Activated CD8-positive, alpha-beta memory T cell treated with anti-CD3 and anti-CD28 coated beads, Interleukin-2, amount 10 ng/mL, durations not matched to agents 7 days and 5 days (primary cell): ENCODE measurements at places on chromosomes 6 and 20.

GRCh38 chr6:39296745-39297640, 17.2 kb downstream of the KCNK17 start:
- no peak for DNase-seq

GRCh38 chr20:63587776-63588591, 13.9 kb upstream of the HELZ2 start:
- DNase-seq: no peak

- DNase-seq: no peak
Measured at GRCh38 chr6:166707045-166707444, 80.0 kb upstream of the RPS6KA2 start.

GRCh38 chr6:53920881-53921280, 126.1 kb downstream of the LRRC1 start:
- DNase-seq: no peak

GRCh38 chr6:54071821-54072340, 39.4 kb upstream of the MLIP start:
- DNase-seq: no peak

GRCh38 chr6:106084106-106084988, 1.8 kb upstream of the PRDM1 start:
- DNase-seq: peak; percentile 61

DNA sequence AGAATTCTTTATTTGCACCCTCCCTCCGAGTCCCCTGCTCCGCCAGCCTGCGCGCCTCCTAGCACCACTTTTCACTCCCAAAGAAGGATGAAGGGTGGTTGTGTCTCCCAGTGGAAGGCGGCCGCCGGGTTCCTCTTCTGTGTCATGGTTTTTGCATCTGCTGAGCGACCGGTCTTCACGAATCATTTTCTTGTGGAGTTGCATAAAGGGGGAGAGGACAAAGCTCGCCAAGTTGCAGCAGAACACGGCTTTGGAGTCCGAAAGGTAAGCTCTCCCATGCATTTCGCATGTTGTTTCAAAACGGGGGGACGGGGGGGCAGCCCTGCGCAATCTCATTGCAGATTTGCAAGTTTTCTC, 357 bp downstream of the PCSK2 start:
- no peak for DNase-seq

DNA sequence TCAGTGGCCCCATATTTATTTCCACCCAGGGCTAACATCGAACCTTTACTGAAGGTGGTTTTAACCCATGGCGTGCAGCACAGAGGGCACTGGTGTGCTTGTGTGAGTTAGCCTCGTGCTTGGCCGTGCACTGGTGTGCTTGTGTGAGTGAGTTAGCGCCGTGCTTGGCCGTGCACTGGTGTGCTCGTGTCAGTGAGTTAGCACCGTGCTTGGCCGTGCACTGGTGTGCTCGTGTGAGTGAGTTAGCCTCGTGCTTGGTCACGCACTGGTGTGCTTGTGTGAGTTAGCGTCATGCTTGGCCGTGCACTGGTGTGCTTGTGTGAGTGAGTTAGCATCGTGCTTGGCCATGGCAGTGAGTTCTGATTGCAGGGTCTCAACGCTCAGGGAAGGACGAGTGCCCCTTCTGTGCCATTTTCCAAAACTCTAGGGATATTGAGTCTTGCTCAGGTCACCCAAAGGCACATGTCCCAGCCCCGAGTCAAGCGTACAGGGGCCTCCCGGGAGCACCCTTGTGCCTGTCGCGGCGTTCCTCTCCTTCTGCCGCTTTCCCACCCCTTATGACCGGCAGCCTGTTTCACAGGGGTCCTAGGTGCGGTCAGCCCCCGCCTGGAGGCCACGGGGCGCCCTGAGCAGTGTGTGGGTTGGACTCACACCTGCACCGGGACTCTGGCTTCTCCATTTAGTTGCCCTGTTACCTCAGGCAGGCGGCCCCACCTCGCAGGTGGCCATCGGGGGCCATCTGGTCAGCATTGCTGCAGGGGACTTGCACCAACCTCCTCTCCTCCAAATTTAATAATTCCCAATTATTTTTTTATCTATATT, 399.1 kb downstream of the CDH4 start:
- DNase-seq: no peak

- DNase-seq: no peak
Measured at GRCh38 chr20:9129756-9130155, 60.9 kb downstream of the PLCB4 start.

- DNase-seq: no peak
Measured at GRCh38 chr6:78700991-78701390, 166.4 kb upstream of the IRAK1BP1 start.

DNA sequence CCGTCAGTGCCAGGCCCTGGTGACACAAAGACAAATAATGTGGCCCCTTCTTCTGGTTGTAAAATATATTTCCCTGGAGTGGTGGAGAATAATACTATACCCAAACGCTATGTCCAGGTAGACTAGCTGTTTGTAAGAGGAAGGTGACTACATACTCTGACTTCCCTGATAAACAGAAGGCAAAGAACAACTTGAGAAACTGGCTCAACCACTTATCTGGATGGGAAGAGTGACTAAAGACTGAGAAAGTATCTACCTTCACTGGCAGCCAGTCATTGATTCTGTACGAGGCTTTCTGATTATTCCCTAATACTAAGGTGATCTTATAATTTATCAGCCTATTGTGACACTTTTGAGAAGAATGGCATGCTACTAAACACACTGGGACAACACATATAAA, 569.7 kb downstream of the EPHA7 start:
- no peak for DNase-seq

DNA sequence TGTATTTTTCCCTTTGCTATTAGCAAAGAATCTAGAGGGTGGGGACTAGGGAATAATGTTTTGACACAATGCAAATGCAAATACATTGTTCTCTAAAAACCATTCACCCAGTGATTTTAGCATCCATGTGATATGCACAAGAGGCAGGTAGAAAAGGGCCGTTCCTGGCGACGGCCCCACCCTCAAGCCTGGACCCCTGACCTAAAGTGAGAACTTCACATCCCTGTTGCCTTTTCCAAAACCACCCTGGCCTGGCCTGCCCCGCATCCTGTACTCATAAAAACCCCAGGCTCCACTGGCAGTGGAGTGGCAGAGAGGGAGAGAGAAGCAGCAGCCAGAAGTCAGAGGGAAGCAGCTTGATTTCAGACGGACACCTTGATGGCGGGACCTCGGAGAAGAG, 48.5 kb downstream of the MAP1LC3A start:
- no peak for DNase-seq

- no peak for DNase-seq
Measured at GRCh38 chr6:36578431-36578830, 15.7 kb upstream of the SRSF3 start.

- DNase-seq: no peak
Measured at GRCh38 chr20:41361757-41362747, 4.6 kb downstream of the EMILIN3 start.

GRCh38 chr6:168194732-168195567, 115.9 kb upstream of the FRMD1 start:
- DNase-seq: peak; percentile 29

DNA sequence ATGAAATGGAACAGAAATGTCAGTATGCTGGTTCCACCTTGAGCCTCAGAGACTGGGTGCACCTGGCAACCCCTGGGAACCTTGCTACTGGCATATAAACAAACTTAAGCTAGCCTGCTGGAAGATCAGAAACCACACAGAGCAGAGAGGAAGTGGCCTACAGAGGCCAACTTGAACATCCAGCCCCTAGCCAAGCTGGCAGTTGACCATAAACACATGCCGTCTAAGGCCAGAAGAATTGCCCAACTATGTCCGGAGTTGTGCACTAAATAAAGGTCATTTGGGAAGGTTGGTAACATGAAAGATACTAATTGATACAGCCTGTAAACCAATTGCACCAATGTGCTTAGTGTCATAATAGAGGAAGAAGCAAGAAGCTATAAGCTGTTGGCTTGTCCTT, 266.6 kb upstream of the BTBD3 start:
- DNase-seq: no peak

GRCh38 chr6:73363537-73363875, 1.0 kb downstream of the KHDC3L start:
- no peak for DNase-seq

- DNase-seq: no peak
Measured at GRCh38 chr20:55175081-55175480, 699.7 kb downstream of the DOK5 start.

DNA sequence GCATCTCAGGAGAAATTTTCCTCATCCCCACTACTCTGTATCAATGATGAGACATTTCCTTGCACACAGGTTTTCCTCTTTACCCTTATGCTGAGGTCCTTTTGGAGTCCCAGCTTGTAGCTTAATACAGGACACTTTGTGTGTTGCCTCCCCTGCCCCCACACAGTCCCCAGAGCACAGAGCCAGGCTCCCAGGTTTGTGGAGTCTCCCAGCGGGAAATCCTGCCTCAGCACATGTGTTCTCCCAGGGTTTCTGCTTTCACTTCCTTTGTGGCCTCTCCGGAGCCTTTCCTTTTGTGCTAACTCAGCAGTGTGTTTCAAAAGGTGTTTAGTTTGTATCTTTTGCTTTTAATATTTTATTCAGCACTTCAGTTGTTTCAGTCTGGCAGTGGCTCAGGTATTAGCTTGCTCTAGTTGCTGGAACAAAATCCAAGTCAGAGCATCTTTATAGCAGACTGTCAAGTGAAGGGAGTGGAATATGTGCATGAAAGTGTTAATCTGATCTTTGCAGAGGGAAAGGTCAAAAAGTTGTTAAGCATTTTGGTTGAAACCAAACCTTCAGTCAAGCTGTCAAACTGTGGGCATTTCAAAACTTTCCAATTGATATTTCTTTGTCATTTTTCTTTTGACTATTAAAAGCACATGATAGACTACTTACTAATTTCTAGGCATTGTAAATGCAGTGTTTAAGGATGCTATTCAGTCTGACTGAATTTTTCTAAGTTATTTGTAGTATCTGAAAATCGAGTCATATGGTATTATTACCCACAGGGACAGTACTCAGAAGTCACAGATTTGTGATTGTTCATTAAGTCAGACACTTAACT, 8.6 kb downstream of the SNX9 start:
- no peak for DNase-seq

- peak; percentile 44 for DNase-seq
Measured at GRCh38 chr6:84428300-84428907, 201.0 kb upstream of the CEP162 start.

- DNase-seq: no peak
Measured at GRCh38 chr6:17519120-17519519, 81.0 kb upstream of the FAM8A1 start.

DNA sequence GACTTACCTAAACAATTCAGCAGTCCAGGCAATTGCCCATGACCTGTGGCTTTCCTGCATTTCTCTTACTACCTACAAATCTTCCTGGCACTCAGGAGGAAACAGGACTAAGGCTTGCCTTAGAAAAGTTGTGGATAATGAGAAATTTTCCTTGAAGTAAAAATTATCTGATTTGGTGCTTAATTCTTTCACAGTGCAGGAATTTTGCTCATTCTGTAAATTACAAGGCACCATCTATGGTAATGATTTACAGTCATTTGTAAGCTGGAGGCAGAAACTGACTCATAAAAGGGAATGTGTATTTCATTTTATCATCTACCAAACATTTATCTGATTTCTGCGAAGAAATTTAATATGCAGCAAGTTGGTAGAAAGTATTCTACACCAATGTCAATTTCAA, 211.5 kb upstream of the FKBP1C start:
- DNase-seq: no peak

GRCh38 chr6:8066108-8066507, 1.9 kb upstream of the BLOC1S5 start:
- no peak for DNase-seq

GRCh38 chr6:116456106-116456505, 5.1 kb upstream of the CALHM6 start:
- DNase-seq: no peak

GRCh38 chr6:30703011-30703410, 12.2 kb upstream of the NRM start:
- no peak for DNase-seq

DNA sequence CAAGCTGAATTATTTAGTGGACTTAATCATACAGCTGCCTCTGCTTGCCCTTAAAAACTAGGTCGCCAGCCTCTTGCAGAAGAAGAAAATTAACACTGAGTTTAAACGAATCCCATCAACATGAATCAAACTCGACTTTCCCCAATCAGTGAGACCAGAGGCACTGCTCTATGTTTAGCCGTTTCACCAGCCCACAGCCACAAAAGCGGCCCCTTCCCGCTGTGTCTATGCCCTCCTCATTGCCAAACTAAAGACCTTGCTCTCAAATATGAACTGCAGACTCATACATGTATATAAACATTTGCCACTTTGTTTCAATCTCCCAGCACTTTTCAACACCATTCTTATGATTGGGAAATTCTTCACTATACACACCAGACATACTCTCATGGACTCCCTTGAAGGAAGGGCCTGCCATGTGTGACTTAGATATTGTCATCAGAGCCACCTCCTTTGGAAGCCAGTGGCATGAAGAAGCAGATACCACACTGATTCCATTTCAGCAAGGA, 105.8 kb upstream of the ADGRF1 start:
- no peak for DNase-seq

- DNase-seq: no peak
Measured at GRCh38 chr20:40765814-40766480, 76.9 kb upstream of the MAFB start.

GRCh38 chr6:126182650-126183311, 157.1 kb upstream of the CENPW start:
- DNase-seq: no peak

- no peak for DNase-seq
Measured at GRCh38 chr20:48797275-48797825, 30.4 kb downstream of the PREX1 start.

- no peak for DNase-seq
Measured at GRCh38 chr6:12324099-12324498, 33.9 kb downstream of the EDN1 start.

GRCh38 chr6:13902922-13903321, 21.8 kb upstream of the RNF182 start:
- no peak for DNase-seq

DNA sequence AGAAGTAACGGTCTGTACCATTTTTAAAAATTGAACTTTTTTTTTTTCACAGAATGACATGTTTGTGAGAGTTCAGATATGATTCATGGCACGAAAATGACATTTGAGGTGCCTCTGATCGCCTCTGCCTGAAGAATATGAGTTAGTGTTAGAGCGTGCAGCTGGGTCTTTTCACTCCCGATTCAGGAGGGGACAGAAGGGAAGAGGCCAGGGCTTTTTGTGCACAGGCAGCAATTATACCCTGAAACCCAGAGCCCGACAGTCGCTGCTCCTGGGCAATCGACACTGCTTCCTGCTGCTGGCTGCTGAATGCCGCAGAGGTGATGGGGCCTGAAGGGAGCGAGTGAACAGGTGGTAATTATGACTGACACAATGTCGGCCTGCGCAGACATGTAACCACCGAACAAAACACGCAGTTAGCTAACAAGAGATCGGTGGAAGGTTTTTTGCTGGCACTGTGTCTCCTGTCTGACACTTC, 652.0 kb upstream of the NOX3 start:
- DNase-seq: no peak

DNA sequence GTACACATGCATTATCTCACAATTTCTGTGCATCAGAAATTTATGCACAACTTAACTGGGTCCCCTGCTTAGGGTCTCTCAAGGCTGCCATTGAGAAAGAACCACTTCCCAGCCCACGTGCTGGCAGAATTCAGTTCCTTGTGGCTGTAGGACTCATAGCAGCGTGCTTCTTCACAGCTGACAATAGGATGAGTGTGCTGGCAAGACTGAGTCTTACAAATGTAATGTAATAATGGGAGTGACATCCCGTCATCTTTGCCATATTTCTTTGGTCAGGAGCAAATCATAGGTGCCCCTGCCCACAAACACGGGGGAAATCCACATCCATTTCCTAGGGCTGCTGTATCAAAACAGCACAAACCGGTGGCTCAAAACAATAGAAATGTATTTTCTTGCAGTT, 77.4 kb downstream of the FIG4 start:
- no peak for DNase-seq
